Metanephros (tissue), 2 donors: ENCODE measurements at places on chromosomes 6 and 20. TPM values are rescaled to one million over a fixed set of nuclear protein-coding genes. Genes with fewer than 3 reads are reported as not detected.

C6orf58 gene
- total RNA-seq, result not detected

HDAC2 gene
- total RNA-seq, result 138 TPM

STMND1 gene
- total RNA-seq, result not detected

OR12D3 gene
- not detected for total RNA-seq

CALHM4 gene
- total RNA-seq, result not detected

CLDN20 gene
- 0.29 TPM for total RNA-seq

ACTL10 gene
- total RNA-seq, result 0.70 TPM

LAMA2 gene
- total RNA-seq, result 90.8 TPM

SAPCD1 gene
- 4.3 TPM for total RNA-seq

TRDN gene
- total RNA-seq, result 33.7 TPM

TRMT6 gene
- total RNA-seq, result 6.1 TPM

MYT1 gene
- 0.29 TPM for total RNA-seq

TGM6 gene
- not detected for total RNA-seq

REM1 gene
- 2.8 TPM for total RNA-seq

C6orf163 gene
- 6.2 TPM for total RNA-seq

SLC22A2 gene
- total RNA-seq, result 8.6 TPM

CTAGE9 gene
- total RNA-seq, result not detected

ADGRG6 gene
- total RNA-seq, result 37.0 TPM

PI3 gene
- total RNA-seq, result not detected

TDRD6 gene
- 0.82 TPM for total RNA-seq

SRPK1 gene
- total RNA-seq, result 39.8 TPM

PRDM13 gene
- total RNA-seq, result not detected

HLA-DQA2 gene
- total RNA-seq, result 1.3 TPM

SIM1 gene
- 34.3 TPM for total RNA-seq

MED23 gene
- total RNA-seq, result 45.0 TPM

BPIFB1 gene
- not detected for total RNA-seq

NKX2-2 gene
- total RNA-seq, result not detected

GRM1 gene
- 0.23 TPM for total RNA-seq

RAD21L1 gene
- not detected for total RNA-seq

LST1 gene
- 12.3 TPM for total RNA-seq

FOXO3 gene
- total RNA-seq, result 68.5 TPM

EGFL8 gene
- 14.0 TPM for total RNA-seq

DEFB124 gene
- not detected for total RNA-seq

EDN1 gene
- 7.4 TPM for total RNA-seq

MLIP gene
- total RNA-seq, result 5.0 TPM

IP6K3 gene
- total RNA-seq, result 11.6 TPM

LAMA5 gene
- total RNA-seq, result 191 TPM

BMP6 gene
- 8.6 TPM for total RNA-seq

ETV7 gene
- 0.29 TPM for total RNA-seq

SLC23A2 gene
- total RNA-seq, result 24.9 TPM

GPX5 gene
- not detected for total RNA-seq

WFDC5 gene
- not detected for total RNA-seq

DDO gene
- 2.7 TPM for total RNA-seq

HSPA1A gene
- 1,222 TPM for total RNA-seq

TUBB1 gene
- total RNA-seq, result 5.8 TPM

F13A1 gene
- total RNA-seq, result 58.4 TPM

GLP1R gene
- 0.82 TPM for total RNA-seq

PNLDC1 gene
- total RNA-seq, result not detected

BCAS1 gene
- 3.3 TPM for total RNA-seq

RGS17 gene
- total RNA-seq, result 0.82 TPM
